Adrenal gland (tissue), 19 donors: ENCODE measurements at places on chromosomes 3 and 15.

GRCh38 chr3:123341871-123342630, 106.8 kb downstream of the ADCY5 start:
- no peak for DNase-seq

- no peak for DNase-seq
Observed at GRCh38 chr15:101004986-101005747, 86.0 kb downstream of the LRRK1 start.

- no peak for DNase-seq
Observed at GRCh38 chr3:117079997-117080396, 370.4 kb downstream of the TUSC7 start.

DNA sequence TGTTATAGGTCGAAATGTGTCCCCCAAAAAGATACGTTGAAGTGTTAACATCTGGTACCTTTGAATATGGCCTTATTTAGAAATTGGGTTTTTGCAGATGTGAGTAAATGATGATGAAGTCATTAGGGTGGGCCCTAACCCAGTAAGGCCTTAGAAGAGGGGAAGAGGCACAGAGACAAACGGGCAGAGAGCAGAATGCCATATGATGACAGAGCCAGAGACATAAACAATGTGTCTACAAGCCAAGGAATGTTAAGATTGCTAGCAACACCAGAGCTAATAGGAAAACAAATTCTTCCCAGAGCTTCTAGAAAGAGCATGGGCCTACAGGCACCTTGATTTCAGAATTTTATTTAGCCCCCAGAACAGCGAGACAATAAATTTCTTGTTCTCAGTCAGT, 693.1 kb upstream of the NECTIN3 start:
- DNase-seq, result no peak
